ENCODE measurements at places on chromosomes 3 and 15.
A peak's percentile ranks its signal among the peaks of the same experiment; 100 is the strongest.

DNA sequence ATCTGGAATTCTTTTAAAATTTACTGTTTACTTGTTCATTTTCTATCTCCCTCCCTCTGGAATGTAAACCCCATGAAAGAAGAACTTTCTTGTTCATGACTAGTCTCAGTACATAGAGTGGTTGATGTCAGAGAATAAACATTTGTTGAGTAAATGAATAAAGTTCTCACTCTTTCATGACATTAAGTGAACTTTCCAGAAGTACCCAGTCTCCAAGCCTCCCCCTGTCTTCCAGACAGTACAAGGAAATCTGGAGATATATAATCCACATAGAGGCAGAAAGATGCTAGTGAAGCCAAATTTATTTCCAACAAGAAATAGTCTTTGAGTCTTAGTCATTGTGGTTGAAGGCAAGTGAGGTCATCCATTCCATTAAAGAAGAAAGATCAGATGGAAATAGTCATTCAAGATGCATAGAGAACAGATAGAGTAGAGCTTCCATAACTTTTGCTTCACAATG is 71.5 kb upstream of the GALNT15 start:
- no peak for DNase-seq

DNA sequence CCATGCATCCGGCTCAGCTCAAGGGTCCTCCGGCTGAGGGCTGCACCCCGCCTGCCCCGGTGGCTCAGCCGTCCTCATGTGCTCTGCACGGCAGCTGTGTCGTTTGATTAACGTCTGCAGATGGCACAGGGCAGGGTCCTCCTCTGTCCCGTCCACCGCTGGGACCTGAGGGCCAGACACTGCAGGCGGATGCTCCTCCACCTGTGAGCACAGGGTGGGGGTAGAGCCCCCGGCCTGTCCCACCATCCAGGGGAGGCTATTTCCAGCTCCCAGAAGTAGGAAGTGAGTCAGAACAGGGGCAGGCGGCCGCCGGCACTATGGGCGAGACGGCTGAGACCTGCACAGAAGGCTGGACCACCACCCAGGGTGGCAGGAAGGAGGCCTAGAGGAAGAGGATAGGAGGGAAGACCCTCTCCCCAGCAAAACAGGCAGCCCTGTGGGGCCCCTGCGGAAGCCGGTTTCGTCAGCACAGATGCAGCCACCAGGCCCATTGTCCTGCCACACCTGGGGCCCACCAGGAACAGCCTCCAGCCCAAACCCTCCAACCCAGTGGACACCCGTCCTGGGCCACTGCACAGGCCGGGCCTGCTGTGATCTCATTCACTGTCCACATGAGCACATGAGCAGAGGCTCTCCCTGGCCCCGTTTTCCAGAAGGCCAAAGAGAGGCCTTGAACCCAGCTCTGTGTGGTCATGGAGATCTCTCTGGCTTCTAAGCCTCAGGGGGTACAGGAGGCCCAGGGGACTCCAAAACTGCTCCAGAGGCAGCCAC is 12.6 kb upstream of the PLXND1 start:
- no peak for DNase-seq

GRCh38 chr3:8639659-8640000 is 5.0 kb downstream of the SSUH2 start:
- DNase-seq = no peak

GRCh38 chr3:29515451-29515850 is 234.6 kb downstream of the RBMS3 start:
- no peak for DNase-seq

DNA sequence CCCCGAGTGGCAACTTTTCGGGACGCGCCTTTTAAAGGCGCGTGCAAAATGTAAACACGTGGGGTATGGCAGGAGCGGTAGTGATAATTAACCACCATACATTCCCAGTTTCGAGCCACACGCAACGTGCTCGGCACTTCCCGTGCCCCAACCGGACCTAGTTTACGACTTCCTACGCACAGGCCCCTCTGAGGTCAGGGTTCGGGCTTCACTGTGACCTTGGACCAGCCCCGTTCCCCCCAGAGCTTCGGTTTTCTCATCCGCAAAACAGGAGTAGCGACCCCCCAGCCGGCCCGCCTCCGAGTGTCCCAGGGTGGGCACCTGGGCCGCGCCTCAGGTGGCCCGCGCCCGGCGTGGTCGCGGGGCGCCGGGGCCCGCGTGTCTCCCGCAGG is 451 bp downstream of the CHCHD4 start:
- DNase-seq = peak; percentile 30

DNA sequence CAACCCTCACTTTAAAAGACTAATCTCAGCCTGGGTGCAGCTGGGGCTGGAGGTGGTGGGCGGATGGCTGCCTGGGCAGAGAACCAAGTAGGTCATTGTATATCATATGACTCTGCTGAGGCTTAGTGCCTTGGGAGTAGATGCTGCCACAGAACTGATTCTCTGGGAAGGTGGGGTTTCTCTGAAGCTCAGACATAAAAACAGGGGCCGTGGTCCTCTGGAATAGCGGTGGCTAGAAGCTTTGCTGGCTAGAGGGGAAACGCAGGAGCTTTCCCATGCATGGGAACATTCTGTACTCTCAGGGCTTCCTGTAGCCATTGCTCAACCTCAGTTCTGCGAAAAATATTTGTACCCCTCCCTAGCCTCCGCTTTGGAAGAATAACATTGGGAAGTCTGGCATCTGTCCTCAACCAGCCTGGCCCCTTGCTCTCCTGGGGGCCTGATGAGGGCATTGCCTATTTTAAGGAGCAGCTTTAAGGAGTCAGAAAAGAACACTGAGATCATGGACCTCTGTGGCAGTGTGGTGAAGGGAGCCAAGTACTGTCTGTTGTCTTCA is 14.7 kb downstream of the TIMP4 start:
- no peak for DNase-seq

DNA sequence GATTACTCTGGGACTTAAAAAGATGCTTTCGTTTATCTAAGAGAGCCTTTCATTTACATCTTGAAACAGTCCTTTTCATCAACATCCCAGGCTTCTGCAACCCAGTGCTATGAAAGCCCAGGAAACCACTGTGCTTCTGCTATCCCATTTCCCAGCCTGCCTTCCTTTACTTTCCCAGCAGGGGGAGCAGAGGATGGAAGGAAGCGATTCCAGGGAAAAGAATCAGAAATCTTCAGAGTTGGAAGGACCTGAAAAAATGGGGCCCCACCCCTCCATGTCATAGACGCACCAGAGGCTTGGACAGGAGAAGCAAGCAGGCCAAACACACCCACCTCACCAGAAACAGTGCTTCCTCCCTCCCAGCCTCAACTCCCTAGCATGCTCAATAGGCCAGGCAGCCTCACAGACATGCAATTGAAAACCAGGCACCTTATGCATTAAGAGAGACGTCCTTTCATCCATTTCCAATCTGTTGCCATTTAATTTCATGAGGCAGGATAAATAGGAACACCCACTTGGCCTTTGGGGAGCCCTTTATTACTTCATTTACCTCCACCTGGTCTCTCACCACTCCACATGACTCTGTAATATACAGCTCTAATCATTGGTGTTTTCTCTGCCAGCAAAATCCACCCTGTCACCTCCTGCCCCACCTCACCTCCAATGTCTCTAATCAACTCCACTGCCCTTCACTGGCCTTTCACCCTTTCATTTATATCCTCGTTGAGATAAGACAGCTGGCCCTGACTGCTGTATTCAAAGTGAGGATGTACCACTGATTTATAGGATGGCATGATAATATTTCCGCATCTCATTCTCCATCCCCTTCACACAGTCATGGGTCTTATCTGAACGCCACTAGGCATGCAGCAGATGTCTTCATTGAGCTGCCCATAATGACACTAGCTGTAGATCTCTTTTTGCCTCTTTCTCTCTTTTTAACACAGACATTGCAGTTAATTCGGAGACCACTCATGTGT is 583.9 kb downstream of the NTRK3 start:
- no peak for DNase-seq

- DNase-seq = no peak
Observed at GRCh38 chr3:22996920-22997571, 206.1 kb upstream of the UBE2E2 start.

GRCh38 chr15:77479015-77479414 is 58.3 kb downstream of the HMG20A start:
- DNase-seq = no peak

DNA sequence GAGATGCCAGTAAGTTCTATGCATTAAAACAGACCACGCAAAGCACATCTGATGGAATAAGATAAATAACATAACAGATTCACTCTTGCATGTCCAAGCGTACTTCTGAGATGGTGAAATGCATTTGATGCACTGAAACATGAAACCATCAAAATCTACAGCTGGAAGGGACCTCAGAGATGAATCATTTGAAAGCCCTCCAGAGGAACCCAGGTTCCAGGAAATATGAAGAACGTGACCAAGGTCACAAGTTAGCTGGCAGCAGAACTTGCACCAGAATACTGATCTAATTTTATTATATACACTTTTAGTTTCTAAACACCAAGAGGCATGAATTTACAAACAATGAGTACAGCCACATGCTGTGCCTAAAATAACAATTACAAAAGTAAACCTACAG is 957.1 kb downstream of the FHIT start:
- no peak for DNase-seq

DNA sequence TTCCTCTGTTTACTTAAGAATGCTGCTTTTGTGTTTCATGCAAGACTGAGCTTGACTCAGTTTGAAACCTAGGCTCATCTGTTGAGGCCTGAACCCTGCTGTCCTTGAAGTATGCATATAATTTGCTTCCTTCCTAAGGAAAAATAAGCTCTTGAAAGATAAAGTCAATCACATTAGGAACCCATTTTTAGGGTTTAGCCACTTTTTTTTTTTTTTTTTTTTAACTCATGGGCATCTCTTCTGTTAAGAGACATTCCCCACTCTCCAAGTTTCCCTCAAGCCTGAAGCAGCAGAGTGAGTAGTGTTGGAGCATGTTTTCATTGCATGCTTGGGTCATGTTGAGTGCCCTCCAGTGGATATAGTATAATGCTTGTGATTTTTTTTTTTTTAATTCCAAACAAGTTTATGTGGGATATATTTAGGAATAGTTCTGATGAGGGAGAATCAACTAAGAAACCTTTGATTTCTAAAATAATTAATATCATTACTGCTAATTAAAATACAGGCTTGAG is 3.6 kb downstream of the CTNNB1 start:
- DNase-seq = no peak

DNA sequence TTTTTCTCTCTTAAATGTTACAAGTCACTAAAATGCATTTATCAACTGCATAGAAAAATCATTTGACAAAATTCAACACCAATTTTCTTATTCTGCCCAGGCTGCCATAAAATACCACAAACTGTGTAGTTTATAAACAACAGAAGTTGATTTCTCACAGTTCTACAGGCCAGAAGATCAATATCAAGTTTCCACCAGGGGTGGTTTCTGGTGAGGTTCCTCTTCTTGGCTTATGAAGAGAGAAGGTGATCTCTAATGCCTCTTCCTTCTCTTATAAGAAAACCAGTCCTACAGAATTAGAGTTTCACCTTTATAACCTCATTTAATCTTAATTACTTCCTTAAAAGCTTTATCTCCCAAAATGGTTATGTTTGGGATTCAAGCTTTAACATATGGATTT is 10.9 kb upstream of the CD200R1L start:
- DNase-seq = no peak

GRCh38 chr3:110859336-110859735 is 212.3 kb upstream of the NECTIN3 start:
- no peak for DNase-seq

DNA sequence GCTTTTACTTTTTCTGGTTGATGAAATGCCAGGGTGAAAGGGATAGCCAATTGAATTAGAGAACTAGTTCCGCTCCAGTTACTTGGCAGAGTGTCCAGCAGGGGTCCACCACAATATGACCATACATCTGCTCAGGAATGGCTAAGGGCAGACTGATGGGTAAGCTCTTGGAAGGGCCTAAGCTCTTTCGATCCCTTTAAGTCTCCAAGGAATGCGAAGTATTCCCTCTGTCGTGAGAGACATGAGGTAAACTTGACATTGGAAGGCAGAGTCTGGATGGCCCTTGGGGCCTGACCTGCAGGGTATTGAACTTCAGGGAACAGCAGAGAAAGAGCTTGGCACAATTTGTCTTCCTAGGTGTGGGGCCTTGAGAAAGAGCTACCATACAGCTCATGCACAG is 805.8 kb downstream of the PLOD2 start:
- no peak for DNase-seq
